Nephron progenitor cell (in vitro differentiated cells): ENCODE measurements at places on chromosomes 4 and X.

- no peak for DNase-seq
Measured at GRCh38 chr4:104393655-104394324, 100.9 kb downstream of the CXXC4 start.

DNA sequence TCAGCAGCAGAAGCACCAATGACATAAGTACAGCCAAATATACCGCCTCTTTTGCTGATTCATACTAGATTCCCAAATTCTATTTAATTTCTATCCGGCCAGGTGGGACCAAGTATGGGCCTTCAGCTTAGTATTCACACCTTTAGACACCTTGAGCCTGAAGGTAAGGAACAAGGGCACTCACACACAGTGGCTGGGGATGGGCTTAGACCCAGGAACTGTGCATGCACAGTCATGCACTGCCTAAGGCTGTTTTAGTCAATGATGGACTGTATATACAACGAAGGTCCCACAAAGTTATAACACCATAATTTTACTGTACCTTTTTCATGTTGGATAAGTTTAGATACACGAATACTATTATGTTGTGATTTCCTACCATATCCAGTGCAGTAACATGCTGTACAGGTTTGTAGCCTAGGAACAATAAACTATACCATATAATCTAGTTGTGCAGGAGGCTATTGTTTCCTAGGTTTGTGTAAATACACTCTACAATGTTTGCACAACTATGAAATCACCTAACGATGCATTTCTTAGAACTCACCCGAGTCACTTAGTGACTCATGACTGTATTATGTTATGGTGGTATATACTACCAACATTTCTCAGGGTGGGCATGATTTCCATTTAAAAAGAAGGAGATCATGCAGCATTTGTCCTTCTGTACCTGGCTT is 9.7 kb upstream of the CLNK start:
- DNase-seq = no peak

GRCh38 chrX:153722704-153723350 is 1.4 kb downstream of the BCAP31 start:
- no peak for DNase-seq

DNA sequence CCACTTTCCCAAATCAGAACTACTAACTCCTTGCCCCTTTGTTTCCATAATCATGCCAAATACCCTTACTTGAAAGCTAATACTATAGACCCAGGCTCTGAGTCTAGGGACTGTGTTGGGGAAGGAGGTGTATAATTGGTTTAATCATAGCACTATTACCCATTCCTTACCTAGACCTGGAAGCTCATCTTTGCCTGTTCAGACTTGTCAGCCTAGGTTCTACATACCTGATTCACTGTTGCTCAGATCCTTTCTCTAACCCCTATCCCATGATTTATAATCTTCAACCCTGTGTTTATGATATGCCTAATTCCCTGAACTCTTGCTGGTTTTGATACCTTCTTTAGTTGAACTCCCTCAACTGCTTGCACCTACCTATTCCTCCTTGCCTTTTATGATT is 123.1 kb upstream of the GRIA3 start:
- DNase-seq = no peak

DNA sequence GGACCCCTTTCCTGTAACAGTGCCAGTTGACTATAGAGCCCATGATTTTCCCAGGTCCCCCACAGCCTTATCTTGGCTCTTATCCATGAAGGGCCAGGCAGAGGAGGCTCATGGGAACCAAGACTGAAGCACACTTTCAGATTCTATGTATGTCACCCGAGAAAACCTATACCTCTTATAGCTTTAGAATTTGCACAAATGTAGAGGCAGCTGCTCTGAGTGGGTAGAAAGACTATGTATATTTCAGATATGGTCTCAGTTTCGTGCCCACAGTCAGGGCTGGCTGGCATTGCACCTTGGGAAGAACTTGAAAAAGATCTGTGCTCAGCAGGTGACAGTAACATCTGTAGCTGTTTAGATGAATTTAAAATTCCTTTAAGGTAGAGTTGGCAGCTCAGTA is 8.3 kb upstream of the LNX1 start:
- DNase-seq = no peak

DNA sequence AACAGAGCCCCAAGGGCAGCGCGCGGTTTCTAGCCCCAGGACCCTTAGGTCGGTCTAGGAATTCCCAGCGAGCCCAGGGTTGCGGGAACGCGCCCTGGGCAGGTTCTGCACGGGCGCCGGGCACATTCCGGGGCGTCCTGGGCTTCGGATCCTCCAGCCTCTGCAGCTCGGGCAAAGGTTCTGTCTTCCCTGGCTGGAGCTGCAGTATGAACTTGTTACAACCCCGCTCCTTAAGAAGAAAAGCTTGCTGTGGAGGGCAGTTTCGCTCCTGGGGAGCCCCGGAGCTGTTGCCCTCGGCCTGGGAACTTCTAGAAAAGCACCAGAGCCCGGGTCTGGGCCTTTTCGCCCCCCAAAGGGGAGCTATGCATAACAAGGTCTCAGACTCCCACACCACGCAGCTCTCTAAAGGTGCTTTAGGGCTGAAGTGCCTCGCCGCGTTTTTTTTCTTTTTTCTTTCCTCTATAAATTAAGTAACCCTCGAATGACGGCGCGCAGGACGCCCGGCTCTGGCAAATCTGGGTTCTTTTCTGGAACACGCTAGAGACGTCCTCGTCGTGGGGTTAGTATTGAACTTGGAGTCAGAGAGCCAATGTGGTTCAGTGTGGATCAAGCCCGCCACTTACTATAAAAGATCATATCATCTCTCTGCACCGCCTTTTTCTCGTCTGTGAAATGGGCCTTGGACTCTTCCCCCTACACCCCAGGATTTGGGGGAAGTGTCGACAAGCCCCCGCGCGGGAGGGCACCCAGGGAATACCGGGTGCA is 5.7 kb downstream of the MSX1 start:
- no peak for DNase-seq
